ENCODE measurements at places on chromosomes 6 and 20.

DNA sequence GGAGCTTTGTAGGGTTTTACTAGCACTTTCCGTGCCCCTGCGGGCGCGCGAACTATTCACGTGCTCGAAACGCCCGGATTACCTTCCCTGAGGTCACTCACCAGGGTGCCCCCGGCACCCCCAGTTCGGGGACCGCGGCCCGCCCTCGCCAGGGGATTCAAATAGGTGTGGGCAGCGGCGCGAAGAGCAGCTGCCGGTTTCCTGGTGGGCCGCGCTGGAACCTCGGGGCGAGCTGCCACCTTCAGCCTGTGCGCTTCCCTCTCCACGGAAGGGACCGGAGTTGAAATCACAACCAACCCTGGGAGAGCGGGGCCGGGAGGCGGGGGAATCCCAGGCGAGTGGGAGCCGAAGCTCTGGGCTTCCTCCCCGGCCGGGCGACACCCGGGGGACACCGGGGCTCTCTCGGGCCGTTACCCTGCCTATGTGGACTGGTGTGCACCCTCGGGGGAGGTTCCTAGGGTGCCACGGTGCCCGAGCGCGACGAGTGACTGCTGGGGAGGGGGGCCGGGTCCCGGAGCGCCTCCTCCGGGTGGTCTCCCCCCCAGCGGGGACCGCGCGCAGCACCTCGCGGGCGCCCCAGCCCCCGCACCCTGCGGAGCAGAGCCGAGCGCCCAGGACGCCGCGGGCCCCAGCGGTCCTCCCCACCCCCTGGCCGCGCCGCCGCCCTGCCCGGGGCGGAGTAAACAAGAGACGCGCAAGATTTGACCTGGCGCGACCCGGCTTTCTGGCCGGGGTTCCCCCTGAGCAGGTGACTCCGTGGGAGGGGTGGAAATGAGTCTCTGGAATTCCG is 2.1 kb upstream of the HIVEP2 start:
- DNase-seq: peak; percentile 82

- DNase-seq: no peak
These were observed 534 bp upstream of the EFCAB8 start for GRCh38 chr20:32858189-32858588.

DNA sequence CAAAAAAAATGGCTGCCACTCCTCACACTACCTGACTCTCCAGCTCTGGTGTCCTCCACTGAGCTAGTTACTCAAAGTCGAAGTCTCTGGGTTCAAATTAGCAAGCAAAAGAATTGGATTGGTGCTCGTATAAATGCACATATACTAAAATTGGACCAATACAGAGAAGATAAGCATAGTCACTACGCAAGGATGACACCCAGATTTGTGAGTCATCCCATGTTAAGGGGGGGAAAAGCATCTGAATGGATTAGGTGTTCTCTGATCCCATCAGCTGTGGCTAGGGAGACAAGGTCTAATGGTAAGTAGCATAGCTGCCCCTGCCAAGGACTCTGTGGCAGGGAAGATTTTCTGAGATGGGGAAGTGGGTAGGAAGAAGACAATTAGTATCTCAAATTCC is 18.3 kb upstream of the AMD1 start:
- DNase-seq: no peak

DNA sequence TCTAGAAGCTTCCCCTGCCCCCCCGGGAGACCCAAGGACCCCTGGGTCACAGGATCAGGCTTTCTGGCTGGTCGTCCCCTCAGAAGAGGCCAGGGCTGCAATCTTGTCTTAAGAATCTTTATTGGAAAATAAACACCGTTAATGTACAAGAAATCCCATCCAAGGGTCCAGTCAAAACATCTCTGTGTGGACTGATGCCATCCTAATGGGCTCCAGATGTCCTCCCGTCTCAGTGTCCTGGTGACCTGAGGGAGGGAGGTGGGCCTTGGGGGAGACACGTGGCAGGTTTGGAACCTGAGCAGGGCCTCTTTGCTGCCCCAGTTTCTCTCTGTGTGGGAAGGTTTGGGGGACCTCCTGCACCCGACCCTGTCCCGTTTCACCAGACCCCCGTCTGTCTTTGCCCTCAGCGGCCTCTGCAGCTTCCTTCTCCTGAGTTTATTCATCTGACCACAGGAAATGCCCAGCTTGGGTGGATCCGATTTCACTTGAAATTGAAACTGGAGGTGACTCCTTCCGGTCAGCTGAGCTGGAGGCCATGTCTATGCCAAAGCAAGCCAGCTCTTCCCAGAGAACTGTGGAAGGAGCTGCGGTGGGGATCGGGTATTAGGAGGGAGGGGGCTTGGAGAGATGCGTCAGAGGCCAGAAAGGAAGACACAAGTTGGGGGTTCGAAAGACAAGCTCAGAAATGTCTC is 75.1 kb downstream of the SLC2A10 start:
- no peak for DNase-seq

- no peak for DNase-seq
These were observed 4.6 kb upstream of the TXNDC5 start for GRCh38 chr6:7914991-7915789.

DNA sequence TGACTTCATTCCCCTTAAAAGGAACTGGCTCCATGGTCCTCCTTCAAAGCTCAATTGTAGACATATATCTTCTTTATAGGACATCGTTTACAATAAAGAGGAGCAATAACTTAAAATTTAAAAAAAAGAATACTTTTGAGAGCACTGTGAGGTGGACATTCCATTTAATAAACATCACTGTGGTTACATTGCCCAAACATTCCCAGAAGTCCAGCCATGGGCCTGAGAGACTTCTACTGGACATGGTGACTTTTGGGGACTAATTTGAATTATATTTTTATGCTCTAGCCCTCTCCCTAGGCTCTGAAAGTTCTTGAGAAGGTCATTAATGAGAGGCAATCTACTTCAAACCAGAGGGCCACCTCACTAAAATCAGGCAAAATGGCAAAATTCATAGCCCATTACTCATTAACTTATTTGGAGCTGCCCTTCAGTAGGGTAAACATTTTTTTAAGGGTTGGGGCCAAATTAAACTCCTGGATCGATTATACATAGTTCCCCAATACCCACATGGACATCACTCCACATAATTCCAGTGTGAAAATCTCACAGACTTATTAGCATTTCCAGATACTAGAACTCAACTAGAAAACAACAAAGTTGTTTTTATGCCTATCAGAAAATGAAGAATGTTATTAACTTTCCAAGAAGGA is 17.1 kb downstream of the ISM1 start:
- no peak for DNase-seq

DNA sequence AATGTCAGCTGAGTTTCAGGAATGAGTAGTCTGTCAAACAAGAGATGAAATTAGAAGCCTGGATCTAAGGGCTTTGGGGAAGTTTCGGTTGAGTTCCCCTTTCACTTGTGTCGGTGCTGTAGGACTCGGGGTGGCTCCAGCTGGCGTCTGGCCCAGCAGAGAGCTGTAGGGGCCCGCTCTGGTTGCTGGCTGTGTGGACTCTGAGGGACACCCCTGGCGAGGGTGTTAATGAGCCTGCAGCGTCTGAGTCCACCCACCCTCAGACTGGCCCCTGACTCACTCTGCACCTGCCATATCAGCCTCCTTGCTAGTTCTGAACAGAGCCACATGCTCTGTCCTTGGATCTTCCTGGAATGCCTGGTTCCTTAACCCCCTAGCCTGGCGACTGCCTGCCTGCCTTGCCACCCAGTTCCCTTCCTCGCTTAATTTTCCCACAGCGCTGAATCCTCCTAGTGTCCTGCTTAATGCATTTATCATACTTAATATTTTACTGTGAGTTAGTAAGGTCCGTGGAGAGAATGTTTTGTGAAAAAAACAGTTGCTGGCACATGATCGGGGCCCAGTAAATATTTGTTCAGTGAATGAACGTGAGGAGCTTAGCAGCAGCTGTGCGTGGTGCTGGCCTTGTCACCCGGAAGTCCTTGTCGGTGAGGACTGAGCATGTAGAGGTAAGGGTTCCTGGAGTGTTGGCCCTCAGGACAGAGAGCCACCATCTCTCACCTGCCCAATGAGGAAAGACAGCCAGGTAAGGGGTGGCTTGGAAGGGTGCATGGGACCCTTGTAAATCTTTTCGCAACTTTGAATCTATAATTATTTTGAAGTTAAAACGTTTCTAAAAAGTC is 1.6 kb downstream of the DNAJC5 start:
- DNase-seq: peak; percentile 47

GRCh38 chr6:12865671-12866181 is 149.2 kb downstream of the PHACTR1 start:
- no peak for DNase-seq

DNA sequence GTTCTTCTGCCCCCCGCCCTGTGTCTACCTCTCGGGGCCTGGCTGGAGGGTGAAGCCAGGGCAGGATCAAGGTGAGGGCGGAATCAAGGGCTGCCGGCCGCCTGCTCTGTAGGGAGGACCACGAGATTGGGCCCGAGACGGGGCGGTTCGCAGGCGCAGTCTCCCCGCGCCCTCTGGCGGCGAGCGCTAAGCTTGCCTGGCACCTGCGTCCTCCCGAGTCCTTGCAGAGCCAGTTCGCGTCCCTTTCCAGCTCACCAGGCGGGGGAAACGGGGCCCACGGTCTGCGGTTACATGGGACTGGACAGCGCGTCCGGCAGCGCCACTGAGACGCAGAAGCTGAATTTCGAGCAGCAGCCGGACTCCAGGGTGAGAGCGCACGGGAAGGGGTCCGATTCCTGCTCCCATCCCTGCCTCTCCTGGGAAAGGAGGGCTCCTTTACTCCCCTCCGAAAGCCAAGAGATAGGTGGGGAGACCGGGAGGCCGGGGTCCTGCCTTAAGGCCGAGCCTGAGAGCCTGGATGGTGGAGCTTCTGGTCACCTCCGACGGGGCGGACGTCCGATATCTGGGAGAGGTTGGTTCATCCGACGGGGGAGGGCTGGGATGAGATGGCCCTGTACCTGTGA is 3.6 kb upstream of the MATN4 start:
- peak; percentile 71 for DNase-seq

DNA sequence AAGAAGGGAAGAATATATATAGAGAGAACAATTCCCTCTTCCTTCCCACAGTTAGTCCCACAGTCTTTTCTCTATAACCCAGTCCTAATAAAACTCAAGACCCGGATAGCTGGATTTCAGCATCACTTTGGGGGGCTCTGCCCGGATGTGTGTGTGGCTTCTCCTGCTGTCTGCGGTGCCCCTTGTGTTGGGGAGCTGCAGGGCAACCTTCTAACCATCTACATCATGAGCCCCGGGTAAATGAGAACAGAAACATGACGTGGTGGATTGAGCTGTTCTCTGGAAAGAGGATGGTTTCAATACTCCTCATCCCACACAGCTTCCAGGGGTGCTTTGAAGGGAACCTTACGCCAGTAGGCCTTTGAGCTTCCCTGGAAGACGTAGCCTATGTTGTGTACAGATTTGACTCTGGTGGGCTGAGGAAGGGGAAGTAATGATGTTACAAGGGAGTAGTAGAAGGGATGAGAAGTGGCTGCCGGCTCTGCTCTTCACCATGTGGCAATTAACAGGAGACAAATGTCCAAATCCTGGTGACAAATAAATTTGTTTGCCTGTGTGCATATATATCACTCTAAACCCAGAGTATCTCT is 13.5 kb upstream of the PRDM1 start:
- DNase-seq: no peak

GRCh38 chr20:50312682-50313521 is 122.3 kb downstream of the CEBPB start:
- no peak for DNase-seq

- DNase-seq: no peak
These were observed 76.8 kb downstream of the UNC5CL start for GRCh38 chr6:40962241-40962640.

GRCh38 chr20:39784693-39785092 is 822.5 kb downstream of the DHX35 start:
- DNase-seq: no peak

DNA sequence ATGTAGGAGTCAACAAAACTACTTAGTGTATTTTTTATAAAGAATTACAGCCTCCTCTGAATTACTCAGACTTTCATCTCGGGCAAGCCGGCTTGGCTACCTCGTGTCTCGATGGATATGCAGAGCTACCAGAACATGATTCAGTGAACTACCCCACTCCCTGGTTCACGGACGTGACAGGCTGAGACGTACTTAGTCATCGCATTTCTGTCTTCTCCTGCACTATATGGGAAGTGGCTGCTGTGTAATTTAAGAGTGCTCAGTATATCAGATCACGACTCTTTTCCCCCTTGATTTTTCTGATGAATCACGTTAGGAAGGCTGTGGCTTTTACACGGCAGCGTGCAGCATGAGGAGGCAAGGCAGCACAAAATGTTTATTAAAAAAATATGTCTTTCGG is 302.7 kb upstream of the ZFP64 start:
- DNase-seq: peak; percentile 77

- no peak for DNase-seq
These were observed 49.8 kb downstream of the CPXM1 start for GRCh38 chr20:2750491-2751251.

- no peak for DNase-seq
These were observed 621.6 kb downstream of the KIF16B start for GRCh38 chr20:15951658-15952057.

DNA sequence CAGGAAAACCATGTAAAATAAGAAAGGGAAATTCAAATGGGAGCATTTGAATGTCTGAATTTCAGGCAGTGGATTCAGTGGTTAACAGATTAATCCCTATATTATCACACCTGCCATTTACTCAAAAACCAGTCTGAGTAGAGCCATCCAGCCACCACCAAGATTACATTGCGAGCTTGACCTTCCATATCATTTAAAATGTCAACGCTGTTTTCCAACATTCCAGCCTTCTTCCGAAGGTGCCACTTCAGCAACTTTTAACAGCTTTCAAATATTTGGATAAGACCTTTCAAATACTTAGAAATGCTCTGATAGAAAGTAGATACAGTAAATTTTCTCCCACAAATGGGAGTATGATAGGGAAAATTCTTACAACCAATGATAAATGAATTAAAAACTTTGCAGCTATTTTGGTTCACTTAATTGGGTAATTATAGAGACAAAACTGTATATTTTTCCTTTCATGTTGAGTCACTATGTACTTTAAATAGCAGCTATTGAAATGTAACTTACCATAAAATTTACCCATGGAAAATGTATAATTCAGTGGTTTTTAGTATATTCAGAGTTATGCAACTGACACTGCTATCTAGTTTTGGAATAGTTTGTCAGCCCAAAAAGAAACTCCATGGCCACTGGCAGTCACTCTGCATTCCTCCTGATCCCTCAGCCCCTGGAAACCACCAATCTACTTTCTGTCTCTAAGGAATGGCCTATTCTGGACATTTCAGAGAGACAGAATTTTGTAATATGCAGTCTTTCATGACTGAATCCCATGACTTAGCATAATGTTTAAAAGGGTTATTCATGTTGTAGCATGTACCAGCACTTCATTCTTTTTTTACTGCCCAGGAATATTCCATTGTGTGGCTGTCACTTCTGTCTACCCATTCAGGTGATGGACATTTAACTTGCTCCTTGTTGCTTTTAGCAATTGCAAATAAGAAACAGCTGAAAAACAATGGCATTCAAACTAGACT is 21.5 kb downstream of the EZR start:
- DNase-seq: no peak
